NCI-H1417 treated with DMSO at 0.1 percent for 48 hours (cell line): ENCODE measurements at places on chromosomes 11 and 22.

- no peak for DNase-seq
Observed at GRCh38 chr22:36644333-36644757, 59.2 kb downstream of the CACNG2 start.

GRCh38 chr11:35711173-35711910, 48.8 kb downstream of the TRIM44 start:
- no peak for DNase-seq

- DNase-seq = no peak
Observed at GRCh38 chr22:11605468-11605981, 3922.5 kb upstream of the OR11H1 start.

GRCh38 chr11:33930317-33931021, 38.6 kb upstream of the LMO2 start:
- no peak for DNase-seq
